ENCODE measurements at places on chromosomes 13 and 19. TPM values are rescaled to one million over a fixed set of nuclear protein-coding genes. Genes with fewer than 3 reads are reported as not detected.

Gene ZNF567
- total RNA-seq: 5.6 TPM

Gene SPART
- total RNA-seq: 146 TPM

Gene ARHGAP45
- 0.85 TPM for total RNA-seq

Gene NCR1
- not detected for total RNA-seq

Gene POP4
- total RNA-seq: 77.8 TPM

Gene NLRP5
- total RNA-seq: not detected

Gene SUGP2
- 23.3 TPM for total RNA-seq

Gene ZNF578
- total RNA-seq: 3.1 TPM

Gene SLAIN1
- total RNA-seq: 0.14 TPM

Gene TSSK6
- total RNA-seq: 1.4 TPM

Gene SELENOV
- total RNA-seq: not detected

Gene EFNA2
- not detected for total RNA-seq

Gene ZNF738
- 2.4 TPM for total RNA-seq

Gene KBTBD6
- total RNA-seq: 9.5 TPM

Gene LRRC63
- total RNA-seq: not detected

Gene SLC15A1
- not detected for total RNA-seq

Gene ZIC5
- total RNA-seq: not detected

Gene TUBA3C
- not detected for total RNA-seq

Gene ZFP30
- total RNA-seq: 16.3 TPM

Gene TPTE2
- not detected for total RNA-seq

Gene MYADM
- 5.0 TPM for total RNA-seq

Gene LYPD3
- 0.09 TPM for total RNA-seq

Gene ZNF358
- 8.5 TPM for total RNA-seq

Gene EBI3
- not detected for total RNA-seq

Gene MBD3
- 83.3 TPM for total RNA-seq

Gene KLK1
- total RNA-seq: not detected

Gene ZNF723
- not detected for total RNA-seq

Gene FBXO17
- 11.9 TPM for total RNA-seq

Gene FBXO27
- total RNA-seq: 2.0 TPM

Gene GPC5
- 1.0 TPM for total RNA-seq

Gene SWSAP1
- 0.43 TPM for total RNA-seq

Gene TMIGD2
- total RNA-seq: not detected

Gene C2CD4C
- not detected for total RNA-seq

Gene ZNF442
- 3.6 TPM for total RNA-seq

Gene CD33
- not detected for total RNA-seq

Gene DMKN
- 4.0 TPM for total RNA-seq

Gene ZNF541
- total RNA-seq: 0.28 TPM

Gene HSH2D
- not detected for total RNA-seq

Gene PRRG2
- total RNA-seq: 0.83 TPM

Gene GDF15
- total RNA-seq: 105 TPM

Gene SLC25A41
- not detected for total RNA-seq

Gene ZNF524
- 9.1 TPM for total RNA-seq

Gene F10
- 10.7 TPM for total RNA-seq

Gene LHB
- not detected for total RNA-seq

Gene ZNF534
- not detected for total RNA-seq

Gene OR7D2
- not detected for total RNA-seq

Gene HSPB6
- 50.3 TPM for total RNA-seq

Gene KLC3
- under 0.01 TPM for total RNA-seq

Gene KANK3
- total RNA-seq: 0.18 TPM

Gene CEACAM19
- total RNA-seq: 2.0 TPM

Gene TPT1
- 3,429 TPM for total RNA-seq

Gene TEX29
- 0.09 TPM for total RNA-seq

Gene SGCG
- 12.5 TPM for total RNA-seq

Gene CABP5
- not detected for total RNA-seq

Gene PSG7
- under 0.01 TPM for total RNA-seq

Measured in smooth muscle cell of bladder (primary cell).